ENCODE measurements at places on chromosomes 2 and 18.

- no peak for DNase-seq
These were observed 631 bp downstream of the MORN2 start for GRCh38 chr2:38876407-38876806.

DNA sequence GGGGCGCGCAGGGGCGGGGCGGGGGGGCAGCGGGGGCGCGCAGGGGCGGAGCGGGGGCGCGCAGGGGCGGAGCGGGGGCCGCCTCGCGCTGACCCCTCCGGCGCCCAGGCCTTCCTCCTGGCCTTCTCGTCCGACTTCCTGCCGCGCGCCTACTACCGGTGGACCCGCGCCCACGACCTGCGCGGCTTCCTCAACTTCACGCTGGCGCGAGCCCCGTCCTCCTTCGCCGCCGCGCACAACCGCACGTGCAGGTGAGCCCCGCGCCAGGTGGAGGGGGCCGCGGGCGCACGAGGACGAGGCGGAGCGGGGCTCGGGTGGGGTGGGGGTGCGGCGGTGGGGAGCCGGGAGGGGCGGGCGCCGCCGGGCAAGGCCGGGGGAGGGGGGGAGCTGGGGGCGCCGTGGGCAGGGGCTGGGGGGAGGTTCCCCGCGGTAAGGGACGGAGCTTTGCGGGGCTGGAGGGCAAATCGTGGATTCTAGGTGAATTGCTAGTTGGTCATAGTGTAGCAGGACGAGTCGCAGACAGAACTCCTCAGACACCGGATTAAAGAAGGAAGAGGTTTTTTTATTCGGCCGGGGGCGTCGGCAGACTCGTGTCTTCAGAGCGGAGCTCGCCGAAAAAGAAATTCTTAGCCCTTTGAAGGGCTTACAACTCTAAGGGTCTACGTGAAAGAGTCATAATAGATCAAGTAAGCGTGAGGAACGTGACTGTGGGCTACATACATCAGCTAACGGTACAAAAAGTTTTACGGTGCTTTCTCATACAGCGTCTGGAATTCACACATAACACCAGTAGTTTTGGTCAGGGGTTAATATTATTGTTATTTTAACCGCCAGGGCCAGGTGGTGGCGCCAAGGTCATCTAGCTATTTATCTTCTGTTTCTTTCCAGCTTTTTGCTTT lies 29.9 kb downstream of the ANO7 start:
- DNase-seq = peak; percentile 30

- peak; percentile 88 for DNase-seq
These were observed 86.4 kb downstream of the XRCC5 start for GRCh38 chr2:216195565-216196029.

- DNase-seq = peak; percentile 57
These were observed 142.1 kb downstream of the ASXL3 start for GRCh38 chr18:33720133-33720532.

GRCh38 chr18:47877892-47878291 lies 52.6 kb downstream of the SMAD2 start:
- no peak for DNase-seq

DNA sequence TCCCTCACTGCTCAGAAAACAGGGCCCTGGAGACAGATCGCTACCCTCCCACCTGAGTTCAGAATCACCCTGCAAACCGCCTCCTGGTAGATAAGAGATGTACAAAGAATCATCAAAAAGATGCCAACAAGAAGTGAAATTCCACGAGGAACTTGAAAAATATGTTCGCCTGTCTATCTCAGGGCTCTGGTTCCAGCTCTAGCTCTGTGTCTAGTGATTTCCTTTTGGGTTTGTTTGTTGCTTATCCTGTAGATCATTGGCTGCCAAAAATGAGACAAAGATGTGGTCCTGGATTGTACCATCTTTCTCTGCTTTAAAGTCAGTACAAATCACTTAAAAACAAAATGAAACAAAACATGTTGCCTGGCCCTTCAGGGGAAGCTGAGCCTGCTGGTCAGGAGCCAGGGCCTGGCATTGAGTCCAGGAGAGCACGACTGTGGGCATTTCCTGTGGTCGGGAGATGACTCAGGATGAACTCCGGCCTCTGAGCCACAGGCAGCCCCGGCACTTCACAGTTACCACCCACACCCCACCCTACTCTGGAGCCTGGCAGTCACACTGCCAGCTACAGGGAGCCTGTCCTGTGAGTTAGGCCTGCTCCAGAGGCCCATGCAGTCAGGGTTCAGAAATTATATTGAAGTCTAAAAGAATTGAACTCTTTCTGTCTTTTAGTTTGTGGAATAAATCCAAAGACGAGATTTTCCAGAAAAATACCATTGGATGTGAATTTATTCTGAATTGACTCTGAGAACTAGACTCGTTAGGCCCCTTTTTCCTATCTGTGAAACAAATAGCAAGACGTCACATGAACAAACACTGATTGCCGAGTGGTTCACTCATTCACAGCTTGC lies 8.0 kb upstream of the ITGB6 start:
- peak; percentile 83 for DNase-seq

DNA sequence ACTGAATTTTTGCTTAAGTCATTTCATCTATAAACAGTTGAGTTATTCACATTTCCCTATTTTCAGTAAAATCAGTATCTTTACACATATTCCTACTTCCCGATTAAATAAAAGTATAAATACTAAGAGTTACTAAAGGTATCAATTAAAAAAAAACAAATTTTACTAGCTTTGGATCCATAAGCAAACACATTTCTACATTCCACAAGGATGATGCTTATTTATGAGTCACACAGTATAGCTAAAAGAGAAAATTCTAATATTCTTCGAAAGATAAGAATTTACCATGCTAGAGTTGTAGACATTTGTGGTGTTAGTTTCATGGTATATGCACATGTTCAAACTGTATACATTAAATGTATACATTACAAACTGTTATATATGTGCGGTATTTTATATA lies 23.7 kb downstream of the PGAP1 start:
- no peak for DNase-seq

DNA sequence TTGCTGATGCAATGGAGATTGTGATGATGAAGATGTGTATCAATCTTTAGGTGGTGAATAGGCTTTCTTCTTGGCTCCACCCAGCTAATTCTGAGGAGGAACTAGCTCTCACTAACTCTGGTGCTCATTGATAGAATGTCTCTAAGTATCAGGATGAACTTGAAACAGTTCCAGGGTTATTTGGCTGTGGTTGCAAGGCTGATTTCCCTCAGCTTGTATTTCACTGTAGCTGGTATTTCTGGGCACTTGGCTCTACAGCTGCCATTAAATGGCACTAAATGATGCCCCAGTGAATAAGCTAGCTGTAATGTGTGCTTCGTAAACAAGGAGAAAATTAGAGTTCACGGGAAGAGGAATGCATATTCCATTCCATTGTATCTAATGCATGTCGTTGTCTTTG lies 241.2 kb downstream of the RPIA start:
- no peak for DNase-seq

- DNase-seq = peak; percentile 49
These were observed 1.0 kb downstream of the VIT start for GRCh38 chr2:36697424-36698066.

DNA sequence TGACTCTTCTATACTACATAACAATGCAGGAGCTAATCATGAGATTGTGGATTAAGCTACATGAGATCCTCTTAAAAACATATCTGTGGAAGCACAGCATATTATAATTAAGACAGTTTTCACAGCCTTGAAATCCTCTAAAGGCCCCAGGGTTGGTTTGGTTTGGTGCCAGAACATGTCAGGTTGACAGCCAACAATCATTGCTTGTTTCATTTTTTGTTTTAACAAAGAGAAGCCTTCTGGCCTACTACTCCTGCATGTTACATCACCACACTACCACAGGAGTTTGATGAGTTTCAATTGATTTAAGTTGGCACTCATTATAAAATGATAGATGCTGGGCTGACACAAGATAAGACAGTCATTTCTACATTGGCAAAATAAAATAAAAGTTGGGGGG lies 255.9 kb upstream of the ERBB4 start:
- DNase-seq = peak; percentile 7
